ENCODE measurements at places on chromosomes 5 and 9. TPM values are rescaled to one million over a fixed set of nuclear protein-coding genes. Genes with fewer than 3 reads are reported as not detected.

The DMRT2 gene
- not detected for total RNA-seq

The PCDHGB6 gene
- total RNA-seq, result 1.7 TPM

The OR1Q1 gene
- not detected for total RNA-seq

The ENG gene
- 60.0 TPM for total RNA-seq

The SMIM32 gene
- not detected for total RNA-seq
